ENCODE measurements at places on chromosomes 6 and 20. TPM values are rescaled to one million over a fixed set of nuclear protein-coding genes. Genes with fewer than 3 reads are reported as not detected.

GRCh38 chr6:1144842-1145767 is 166.8 kb upstream of the FOXQ1 start:
- no peaks in the 10 kb centered on the region for H3K36me3 ChIP-seq
- no peak overlapping the region for H3K27ac ChIP-seq
- H3K27me3 ChIP-seq: no peaks in the 10 kb centered on the region
- DNase-seq: no peak
- H3K4me3 ChIP-seq: no peak overlapping the region
- no peaks in the 10 kb centered on the region for H3K4me1 ChIP-seq

DNA sequence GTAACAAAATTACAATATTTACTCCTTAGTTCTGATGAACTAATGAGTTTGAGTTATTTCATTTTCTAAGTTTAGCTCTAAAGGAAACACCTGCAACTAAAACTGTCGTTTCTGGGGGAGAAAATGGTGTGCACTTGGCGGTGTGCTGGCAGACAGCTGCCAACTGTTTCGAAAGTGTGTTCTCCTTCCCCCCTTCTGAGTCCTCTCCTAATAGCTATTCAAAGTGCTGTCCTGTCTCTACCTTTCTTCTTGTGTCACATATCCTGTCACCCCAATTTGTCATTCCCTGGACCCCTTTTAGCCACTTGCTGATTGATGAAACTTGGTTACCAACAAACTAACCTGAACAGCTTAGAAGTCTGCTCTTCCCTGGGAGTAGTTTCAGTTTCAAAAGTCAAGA is 4.9 kb upstream of the UBE2J1 start:
- DNase-seq: no peak
- no peaks in the 10 kb centered on the region for H3K4me1 ChIP-seq
- H3K27ac ChIP-seq: no peak overlapping the region
- H3K4me3 ChIP-seq: no peak overlapping the region
- H3K36me3 ChIP-seq: no peaks in the 10 kb centered on the region

GRCh38 chr20:7650086-7650879 is 290.0 kb downstream of the HAO1 start:
- no peak for DNase-seq
- no peak overlapping the region for H3K27ac ChIP-seq
- H3K36me3 ChIP-seq: no peaks in the 10 kb centered on the region
- H3K4me3 ChIP-seq: no peak overlapping the region
- no peaks in the 10 kb centered on the region for H3K4me1 ChIP-seq

DNA sequence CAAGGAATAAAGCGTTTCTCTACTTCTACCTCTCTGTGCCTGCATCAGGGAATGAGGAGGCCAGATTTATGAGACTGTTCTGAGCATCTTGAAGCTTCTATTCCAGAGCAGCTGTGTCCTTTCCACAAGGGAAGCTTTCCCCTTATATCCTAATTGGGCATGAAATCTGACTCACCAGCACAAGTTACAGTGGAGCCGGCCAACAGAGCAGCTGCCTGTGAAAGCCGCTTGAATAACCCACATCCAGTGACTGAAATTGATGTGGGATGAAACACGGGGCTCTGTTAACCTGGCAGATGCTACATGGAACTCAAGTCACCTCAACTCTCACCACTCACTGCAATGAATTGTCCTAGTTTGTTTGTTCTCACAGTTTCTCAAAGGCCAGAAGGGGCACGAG is 400.3 kb downstream of the TFAP2A start:
- no peak for DNase-seq
- no peak overlapping the region for H3K27ac ChIP-seq
- no peak overlapping the region for H3K4me3 ChIP-seq
- no peaks in the 10 kb centered on the region for H3K27me3 ChIP-seq
- H3K4me1 ChIP-seq: no peaks in the 10 kb centered on the region
- H3K36me3 ChIP-seq: no peaks in the 10 kb centered on the region

NANP gene
- 7.0 TPM for total RNA-seq

DNA sequence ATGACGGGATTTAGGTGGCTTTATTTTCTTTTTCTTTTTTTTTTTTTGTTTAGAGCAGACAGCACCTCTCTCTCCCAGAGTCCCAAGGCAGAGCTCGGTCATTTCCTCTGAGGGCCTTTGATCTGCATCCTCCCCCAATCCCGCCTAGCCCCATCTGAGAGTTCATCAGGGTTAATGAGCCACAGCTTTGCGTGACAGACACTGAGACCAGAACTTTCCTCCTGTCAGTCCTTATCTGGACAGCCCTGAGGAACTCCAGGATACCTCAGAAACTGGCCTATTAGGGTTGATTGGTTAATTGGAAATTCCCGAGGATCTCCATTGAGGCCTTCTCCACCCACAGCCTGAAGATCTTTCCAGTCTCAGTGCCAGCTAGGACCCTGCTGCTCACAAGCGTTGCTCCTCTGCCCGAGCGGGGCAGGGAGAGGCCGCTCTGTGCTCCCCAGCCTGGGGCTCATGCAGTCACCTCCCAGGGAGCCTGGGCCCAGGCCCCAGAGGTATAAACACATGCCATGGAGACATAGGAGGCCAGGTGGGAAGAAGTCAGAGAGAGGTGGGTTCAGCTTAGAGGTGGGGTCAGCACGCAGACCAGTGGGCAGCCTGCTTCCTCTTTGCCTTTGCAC is 1.4 kb upstream of the LRRN4 start:
- peaks cover 5% of the 10 kb centered on the region for H3K4me1 ChIP-seq
- H3K4me3 ChIP-seq: no peak overlapping the region
- peaks cover 28% of the 10 kb centered on the region for H3K27me3 ChIP-seq
- no peaks in the 10 kb centered on the region for H3K36me3 ChIP-seq

GRCh38 chr6:157688960-157689599 is 134.0 kb upstream of the SNX9 start:
- no peak overlapping the region for H3K27ac ChIP-seq
- H3K27me3 ChIP-seq: no peaks in the 10 kb centered on the region
- no peaks in the 10 kb centered on the region for H3K4me1 ChIP-seq
- H3K36me3 ChIP-seq: no peaks in the 10 kb centered on the region
- peak; percentile 62 for DNase-seq
- H3K4me3 ChIP-seq: no peak overlapping the region

GRCh38 chr6:45589367-45589766 is 211.6 kb upstream of the SUPT3H start:
- H3K36me3 ChIP-seq: no peaks in the 10 kb centered on the region
- H3K27me3 ChIP-seq: no peaks in the 10 kb centered on the region
- H3K27ac ChIP-seq: no peak overlapping the region
- H3K4me1 ChIP-seq: no peaks in the 10 kb centered on the region
- DNase-seq: no peak
- no peak overlapping the region for H3K4me3 ChIP-seq

UST gene
- total RNA-seq: 14.4 TPM

DNA sequence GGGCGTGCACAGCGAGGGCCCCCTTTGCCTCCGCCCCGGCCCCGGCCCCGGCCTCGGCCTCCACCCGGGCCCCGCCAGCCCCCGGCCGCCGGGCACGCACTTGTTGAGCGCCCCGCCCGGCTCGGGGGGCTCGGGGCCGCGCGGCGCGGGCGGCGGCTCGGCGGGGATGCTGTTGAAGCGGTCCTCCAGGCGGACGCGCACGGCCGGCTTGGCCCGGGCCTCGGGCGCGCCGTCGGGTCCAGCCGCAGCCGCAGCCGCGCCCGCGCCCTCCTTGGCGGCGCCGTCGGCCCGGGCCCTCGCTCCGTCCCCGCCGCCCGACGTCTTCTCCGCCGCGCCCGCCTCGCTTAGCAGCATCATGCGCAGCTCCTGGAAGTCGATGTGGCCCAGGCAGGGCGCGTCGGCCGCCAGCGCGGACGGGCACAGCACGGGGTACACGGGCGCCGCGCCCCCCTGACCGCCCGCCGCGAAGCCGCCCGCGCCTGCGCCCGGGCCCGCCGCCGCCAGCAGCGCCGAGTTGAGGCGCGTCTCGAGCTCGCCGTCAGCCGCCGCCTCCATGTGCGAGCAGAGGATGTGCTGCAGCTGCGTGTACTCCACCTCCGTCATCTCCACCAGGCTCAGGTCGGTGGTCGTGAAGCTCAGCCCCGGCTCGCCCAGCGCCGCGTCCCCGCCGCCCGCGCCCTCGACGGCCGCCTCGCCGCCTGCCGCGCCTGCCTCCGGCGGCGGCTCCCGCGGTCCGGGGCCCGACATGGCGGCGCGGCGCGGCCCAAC is 514 bp downstream of the TCFL5 start:
- peaks cover 22% of the 10 kb centered on the region for H3K36me3 ChIP-seq
- H3K27me3 ChIP-seq: no peaks in the 10 kb centered on the region
- DNase-seq: peak; percentile 43
- no peak overlapping the region for H3K27ac ChIP-seq
- no peaks in the 10 kb centered on the region for H3K4me1 ChIP-seq
- peak overlapping the region; percentile 68 for H3K4me3 ChIP-seq

DNA sequence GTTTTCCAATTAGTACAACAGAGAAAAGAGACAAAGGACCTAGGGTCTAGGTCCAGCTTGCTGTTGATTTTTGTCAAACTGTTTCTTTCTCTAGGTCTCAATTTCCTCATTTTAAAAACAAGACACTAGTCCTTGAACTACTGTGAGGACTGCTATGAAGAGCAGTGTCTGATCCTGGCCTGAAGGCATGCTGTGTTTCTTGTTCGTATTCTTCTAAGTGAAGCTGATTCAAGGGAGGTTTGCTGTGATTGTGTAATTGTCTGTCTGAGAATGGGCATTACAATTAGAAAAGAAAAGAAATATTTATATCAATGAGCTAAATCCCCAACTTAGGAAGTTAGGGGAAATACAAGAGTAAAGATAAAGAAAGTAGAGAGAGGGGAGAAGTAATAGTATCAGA is 228.2 kb upstream of the SUPT3H start:
- no peaks in the 10 kb centered on the region for H3K36me3 ChIP-seq
- no peak overlapping the region for H3K4me3 ChIP-seq
- H3K27ac ChIP-seq: no peak overlapping the region
- no peak for DNase-seq
- no peaks in the 10 kb centered on the region for H3K4me1 ChIP-seq
- H3K27me3 ChIP-seq: no peaks in the 10 kb centered on the region

SLC18B1 gene
- total RNA-seq: 19.8 TPM

- H3K27ac ChIP-seq: no peak overlapping the region
- peak overlapping the region; percentile 8 for H3K4me3 ChIP-seq
- no peak for DNase-seq
- no peaks in the 10 kb centered on the region for H3K27me3 ChIP-seq
- peaks cover 28% of the 10 kb centered on the region for H3K36me3 ChIP-seq
- H3K4me1 ChIP-seq: peaks cover 5% of the 10 kb centered on the region
These were observed 46.6 kb downstream of the DTNBP1 start for GRCh38 chr6:15616261-15616660.

- H3K4me3 ChIP-seq: peak overlapping the region; percentile 87
- H3K4me1 ChIP-seq: peaks cover 3% of the 10 kb centered on the region
- H3K27ac ChIP-seq: no peak overlapping the region
- no peaks in the 10 kb centered on the region for H3K27me3 ChIP-seq
- H3K36me3 ChIP-seq: peaks cover 5% of the 10 kb centered on the region
These were observed 2.0 kb downstream of the CEBPB start for GRCh38 chr20:50192364-50193198.

- no peak overlapping the region for H3K27ac ChIP-seq
- H3K4me3 ChIP-seq: no peak overlapping the region
- DNase-seq: no peak
- H3K27me3 ChIP-seq: no peaks in the 10 kb centered on the region
- H3K4me1 ChIP-seq: peaks cover 13% of the 10 kb centered on the region
These were observed 139.0 kb downstream of the SOBP start for GRCh38 chr6:107628878-107629277.

All from H9 (cell line).